Karpas-422 (cell line): ENCODE measurements at places on chromosomes 2 and 18.

- no peak for DNase-seq
Measured at GRCh38 chr18:28357766-28358401, 181.0 kb upstream of the CDH2 start.

GRCh38 chr2:132403146-132403545, 13.5 kb upstream of the GPR39 start:
- DNase-seq = no peak

DNA sequence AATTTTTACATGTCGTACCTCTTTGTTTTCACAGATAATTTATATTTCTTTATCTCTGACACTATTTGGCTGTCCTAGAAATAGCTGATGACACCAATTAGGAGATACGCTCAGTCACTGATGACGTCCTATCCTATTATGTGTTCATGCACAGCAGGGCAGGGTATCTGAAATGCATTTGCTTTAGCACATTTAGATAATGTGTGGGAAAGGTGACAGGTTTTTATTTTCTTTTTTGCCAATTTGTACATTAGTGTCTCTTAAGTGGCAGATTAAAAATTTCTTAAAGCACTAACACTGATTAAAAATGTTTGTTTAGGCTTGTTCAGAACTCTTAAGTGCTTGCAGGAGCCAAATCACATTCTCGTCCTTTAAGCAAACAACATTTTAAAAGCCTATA, 39.7 kb downstream of the CDC42EP3 start:
- no peak for DNase-seq

DNA sequence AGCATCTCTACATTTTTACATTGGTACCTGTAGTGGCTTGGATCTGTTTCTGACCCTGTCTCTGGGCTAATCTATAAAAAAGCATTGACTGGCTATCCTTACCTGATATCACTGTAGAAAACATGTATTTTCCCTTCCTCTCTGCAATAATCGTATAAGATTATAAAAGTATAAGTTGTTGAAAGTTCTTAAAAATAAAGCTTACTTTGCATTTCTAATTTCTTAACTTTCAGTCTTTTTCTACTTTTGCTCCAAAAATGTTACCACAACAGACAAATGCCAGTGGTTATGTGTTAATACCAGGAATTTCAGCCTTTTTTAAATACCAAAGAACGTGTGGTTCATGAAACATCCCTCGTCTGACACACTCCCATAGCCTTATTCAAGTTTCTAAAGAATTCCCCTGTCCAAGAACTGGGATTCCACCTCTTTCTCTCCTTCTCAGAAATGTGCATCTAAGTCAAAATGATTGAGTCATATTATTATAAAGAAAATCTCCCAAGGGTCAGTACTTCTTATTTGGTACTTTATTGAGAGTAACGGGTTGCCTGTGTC, 28.5 kb upstream of the ACKR3 start:
- no peak for DNase-seq

DNA sequence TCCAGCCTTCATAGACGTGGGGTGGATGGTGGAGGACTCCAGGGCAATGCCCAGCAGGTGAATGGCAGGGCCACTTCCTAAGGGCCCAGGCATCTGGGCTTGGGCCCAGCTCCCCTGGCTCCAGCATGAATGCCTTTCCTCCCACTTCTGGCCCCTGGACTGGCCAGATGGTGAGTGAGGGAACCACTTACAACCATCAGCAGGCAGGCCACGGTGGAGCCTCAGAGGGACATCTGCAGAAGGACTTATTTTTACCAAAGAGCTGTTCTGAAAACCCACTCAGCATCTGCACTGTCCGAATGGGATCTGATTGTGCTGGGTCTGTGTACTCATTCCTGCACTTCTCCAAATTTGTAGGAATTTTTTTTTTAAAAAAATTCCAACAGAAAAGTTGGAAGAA, 69.6 kb downstream of the SNTG2 start:
- DNase-seq = peak; percentile 39

DNA sequence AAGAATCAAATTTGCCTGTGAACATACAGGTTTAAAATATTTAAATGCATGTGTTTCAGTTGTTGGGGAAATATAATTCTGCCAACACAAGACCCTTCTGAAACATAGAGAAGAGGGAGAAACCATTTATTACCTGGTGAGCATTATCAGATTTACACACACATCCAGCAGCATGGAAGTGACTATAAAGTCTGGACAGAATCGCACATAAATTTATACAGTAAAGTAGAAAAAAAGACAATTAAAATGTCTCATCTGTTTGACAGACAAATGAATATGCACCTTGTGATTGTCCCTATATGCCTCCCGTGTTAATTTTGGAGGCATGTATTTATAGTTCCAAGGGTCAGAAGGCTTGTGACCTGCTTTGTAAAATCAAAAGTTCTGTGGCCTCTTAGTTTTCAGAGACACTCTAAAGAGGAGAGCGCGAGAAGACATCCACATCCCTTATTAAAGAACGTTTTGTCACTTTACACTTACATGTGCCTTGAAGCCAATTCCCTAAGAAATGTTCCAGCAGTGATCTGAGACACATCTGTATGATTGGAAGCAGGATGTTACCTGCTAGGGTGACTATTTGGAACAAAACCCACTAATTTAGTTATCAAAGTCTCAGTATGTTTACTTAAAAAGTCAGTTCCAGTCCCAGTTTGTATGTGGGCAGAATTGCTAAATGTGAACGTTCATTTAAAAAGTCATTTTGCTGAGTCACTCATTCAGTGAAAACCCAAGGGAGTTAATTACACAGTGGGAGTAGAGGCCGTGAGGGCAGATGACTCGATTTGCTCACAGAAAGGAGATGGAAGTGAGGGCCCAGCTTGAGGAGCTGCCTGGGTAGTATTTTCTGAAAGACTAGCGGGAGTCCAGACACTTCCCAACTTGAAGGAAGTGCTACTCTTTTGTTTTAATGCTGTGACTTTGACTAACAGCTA, 527.6 kb upstream of the MEX3C start:
- no peak for DNase-seq

GRCh38 chr2:138182250-138182936, 218.1 kb downstream of the HNMT start:
- no peak for DNase-seq

DNA sequence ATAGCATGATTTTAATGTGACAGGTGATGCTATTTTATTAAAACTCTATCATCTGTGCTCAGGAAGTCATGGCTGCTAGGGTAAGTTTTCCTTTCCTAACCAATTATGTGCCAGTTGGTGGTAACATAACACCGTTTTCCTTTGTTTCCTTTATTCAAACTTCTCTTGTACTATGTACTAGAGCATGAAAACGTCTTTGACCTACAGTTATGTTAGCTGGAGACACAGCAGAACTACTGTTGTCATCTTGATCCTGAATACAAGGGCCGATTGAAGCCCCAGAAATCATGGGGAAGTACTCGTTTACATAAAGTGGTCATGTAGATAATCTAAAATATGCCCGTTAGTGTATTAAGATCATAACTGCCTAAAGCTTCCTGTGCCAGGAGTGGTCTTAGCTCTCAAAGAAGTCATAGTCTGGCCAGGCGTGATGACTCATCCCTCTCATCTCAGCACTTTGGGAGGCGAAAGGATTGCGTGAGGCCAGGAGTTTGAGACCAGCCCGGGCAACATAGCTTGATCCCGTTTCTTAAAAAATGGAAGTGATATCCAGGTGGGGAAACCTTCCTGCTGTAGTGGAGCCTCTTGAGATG, 20.5 kb downstream of the NEDD4L start:
- no peak for DNase-seq

DNA sequence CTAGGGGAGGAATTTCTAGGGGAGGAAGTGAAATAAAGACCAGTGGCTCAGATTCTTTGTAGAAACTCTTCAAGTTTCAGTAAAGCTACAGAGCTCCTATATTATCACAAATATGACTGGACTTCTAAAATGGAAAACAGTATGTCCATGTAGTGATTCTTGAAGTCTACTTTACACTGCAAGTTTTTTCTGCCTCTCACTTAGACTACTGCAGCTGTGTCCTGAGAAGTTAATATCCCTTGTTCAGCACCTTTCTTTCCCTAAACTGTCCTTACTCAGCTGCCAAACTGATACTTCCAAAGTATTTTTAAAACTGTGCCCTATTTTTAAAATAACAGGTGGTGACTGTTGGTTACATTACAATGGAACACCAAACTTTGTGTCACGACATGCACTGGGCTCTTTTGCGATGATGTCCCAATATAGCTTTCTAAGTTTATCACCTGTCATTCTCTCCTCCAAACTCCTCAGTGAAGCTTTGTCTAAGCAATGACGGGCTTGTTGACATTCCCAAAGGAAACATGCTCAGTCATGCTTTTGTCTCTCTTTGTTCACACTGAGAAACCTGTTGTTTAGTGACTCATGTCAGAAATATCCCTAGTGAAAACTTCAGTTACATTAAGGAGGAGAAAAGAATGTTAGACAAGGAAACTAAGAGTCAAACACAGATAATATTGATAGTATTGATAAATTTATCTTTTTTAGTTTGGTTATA, 341.1 kb downstream of the ARL6IP6 start:
- DNase-seq = no peak

GRCh38 chr18:57789759-57790158, 13.4 kb downstream of the ATP8B1 start:
- DNase-seq = no peak

GRCh38 chr2:117512307-117512706, 302.2 kb upstream of the DDX18 start:
- no peak for DNase-seq

DNA sequence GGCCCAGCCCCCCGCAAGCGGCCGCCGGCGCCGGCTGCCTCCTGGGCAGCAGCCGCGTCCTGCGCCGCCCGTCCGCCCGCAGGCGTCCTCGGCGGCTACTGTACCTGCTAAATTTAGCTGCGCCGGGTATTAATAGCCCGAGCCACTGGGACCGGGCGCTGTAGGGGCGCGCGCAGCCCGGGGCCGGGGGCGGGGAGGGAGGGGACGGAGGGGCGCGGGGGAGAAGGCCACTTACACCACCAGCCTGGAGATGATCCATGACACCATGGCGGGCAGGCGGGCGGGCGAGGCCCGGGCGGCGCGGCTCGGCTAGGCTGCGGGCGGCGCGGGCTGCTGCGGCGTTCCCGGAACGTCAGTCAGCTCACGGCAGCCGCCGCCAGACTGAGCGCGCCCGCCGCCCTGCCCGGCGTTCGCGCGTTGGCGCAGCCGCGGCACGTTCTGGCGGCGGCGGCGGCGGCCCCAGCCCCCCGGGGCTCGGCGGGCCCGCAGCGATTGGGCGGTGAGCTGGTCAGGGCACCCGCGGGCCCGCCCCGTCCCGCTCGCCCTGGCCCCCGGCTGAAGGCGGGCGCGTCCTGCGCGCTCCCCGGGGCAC, at the start of gene REEP1:
REEP1 (minus strand) TSS at position 383 of the 592 bp plus-strand sequence; CDS start at position 267, 116 bp downstream.
- no peak for DNase-seq

DNA sequence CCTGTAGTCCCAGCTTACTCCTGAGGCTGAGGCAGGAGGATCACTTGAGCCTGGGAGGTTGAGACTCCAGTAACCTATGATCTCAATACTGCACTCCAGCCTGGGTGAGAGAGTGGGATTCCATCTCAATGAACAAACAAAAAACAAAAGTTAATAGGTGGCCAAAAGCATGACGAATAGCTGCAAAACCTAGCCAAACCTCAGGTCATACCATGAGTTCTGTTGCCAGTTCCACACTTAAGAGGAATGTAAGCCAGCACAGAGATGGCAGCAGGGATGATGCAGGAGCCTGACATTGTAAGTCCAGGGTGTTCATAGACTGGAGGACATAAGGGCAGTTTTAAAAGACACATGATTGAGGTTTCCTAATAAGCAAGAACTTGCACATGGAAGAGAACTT, 55.3 kb upstream of the RMDN2 start:
- no peak for DNase-seq

- DNase-seq = no peak
Measured at GRCh38 chr2:202361108-202361507, 15.0 kb upstream of the BMPR2 start.

DNA sequence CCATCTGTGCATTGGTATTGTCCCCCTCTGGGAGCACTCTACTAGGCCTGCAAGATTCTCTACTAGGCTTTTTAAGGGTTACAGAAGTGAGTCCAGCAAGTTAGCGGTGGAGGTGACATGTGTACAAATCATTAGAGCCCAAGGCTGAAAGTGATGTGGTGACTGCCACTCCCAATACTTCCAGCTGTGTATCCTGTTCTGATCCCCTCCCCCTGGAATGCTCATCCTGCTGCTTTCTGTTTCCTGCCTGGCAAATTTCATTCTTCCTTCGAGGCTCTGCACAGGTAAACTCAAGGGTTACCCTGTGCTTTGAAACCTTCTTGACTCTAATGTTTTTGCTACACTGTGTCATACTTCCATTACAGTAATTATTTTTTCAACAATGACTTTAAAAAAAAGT, 258.5 kb upstream of the REV1 start:
- DNase-seq = no peak

- no peak for DNase-seq
Measured at GRCh38 chr2:43155851-43156411, 70.5 kb downstream of the ZFP36L2 start.

DNA sequence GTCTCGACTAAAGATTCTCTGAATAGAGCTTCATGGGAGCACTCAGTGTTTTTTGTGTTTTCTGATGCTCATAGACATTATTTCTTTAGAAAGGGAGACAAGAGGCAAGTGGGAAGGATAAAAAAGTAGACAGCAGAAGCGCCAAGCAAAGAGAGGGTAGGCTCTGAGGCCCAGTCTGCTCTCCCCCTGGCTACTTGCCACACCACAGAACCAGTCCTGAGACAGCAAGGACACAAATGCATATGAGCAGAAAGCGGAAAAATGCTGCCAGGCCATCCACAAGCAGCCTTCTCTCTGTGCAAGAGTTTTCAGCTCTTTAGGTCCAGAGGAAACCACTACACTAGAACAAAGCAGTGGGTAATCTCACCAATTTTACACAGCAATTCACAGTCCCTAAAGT, 285.4 kb downstream of the ZNF521 start:
- DNase-seq = no peak

DNA sequence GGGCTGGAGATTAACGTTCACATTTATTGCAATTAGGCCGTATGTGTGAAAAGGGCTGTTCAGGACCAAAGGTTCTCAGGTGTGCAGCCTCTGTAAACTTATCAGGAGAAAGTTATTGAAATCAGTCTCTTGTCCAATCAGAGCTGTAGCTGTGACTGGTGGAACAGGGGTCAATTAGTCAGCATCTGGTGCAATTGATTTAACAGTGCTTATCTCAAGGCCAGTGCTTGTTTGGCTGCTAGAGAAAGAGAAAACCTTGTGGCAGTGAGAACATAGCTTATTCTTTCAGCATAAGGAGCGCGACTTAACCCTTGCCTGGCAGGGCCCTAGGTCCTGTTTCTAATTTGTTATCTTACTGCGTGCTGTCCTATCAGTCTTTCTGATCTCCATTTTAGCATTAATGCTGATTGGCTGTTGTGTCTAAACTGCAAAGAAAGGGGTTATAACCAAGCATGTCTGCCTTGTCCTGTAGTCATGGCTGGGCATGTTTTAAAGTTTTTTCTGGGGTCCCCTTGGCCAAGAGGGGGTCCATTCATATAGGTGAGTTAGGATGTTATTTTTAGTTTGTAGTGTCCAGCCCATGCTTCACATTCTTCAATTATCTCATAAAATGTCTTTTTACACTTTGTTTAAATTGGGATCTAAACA, 66.4 kb downstream of the CYB5A start:
- DNase-seq = no peak

- DNase-seq = no peak
Measured at GRCh38 chr2:220665108-220665471, 907.0 kb downstream of the EPHA4 start.
